ENCODE measurements at places on chromosomes 6 and 20.

DNA sequence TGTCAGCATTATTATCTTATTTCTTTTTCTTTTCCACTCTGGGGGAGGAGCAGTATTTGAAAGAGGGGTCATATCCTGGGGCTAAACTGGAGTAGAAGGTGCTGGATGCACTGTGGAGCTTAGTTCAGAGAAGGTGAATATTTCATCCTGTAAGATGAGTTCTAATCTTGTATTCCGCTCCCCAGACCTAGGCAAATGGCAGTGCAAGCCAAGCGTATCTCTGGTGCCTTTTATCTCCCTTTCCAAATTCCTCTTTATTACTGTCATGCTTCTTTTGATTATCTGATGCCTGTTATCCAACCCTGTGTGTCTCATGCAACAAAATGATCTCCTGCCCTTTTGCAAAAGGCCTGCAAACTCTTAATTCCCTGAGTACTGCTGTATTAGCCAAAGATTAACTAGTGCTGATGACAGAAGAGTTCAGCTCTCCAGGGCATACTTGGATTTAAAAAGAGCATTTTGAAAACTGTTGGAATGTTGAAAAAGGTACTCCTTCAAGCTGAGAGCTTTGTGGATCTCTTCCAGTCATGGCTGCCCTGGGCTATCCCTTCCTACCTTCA lies 138.0 kb downstream of the CARMIL1 start:
- no peak for DNase-seq

- DNase-seq = no peak
These were observed 15.6 kb upstream of the SRC start for GRCh38 chr20:37330316-37330715.

DNA sequence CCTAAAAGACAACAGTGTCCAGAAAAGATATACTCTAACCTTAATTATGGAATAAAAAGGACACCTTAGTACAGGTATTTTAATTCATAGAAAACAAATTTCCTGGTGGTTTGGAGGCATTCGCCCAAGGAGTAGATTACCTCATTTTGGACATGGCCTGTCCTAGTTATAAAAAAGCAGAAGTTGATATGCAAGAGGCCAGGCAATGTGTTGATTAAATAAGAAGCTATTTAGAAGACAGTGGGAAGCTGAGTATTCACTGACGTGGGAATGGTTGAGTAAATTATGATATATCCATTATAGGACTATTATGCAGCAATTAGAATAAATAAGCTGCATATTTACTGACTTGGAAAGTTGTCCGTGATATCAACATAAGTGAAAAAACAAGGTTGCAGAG lies 314.9 kb downstream of the ALDH8A1 start:
- no peak for DNase-seq

DNA sequence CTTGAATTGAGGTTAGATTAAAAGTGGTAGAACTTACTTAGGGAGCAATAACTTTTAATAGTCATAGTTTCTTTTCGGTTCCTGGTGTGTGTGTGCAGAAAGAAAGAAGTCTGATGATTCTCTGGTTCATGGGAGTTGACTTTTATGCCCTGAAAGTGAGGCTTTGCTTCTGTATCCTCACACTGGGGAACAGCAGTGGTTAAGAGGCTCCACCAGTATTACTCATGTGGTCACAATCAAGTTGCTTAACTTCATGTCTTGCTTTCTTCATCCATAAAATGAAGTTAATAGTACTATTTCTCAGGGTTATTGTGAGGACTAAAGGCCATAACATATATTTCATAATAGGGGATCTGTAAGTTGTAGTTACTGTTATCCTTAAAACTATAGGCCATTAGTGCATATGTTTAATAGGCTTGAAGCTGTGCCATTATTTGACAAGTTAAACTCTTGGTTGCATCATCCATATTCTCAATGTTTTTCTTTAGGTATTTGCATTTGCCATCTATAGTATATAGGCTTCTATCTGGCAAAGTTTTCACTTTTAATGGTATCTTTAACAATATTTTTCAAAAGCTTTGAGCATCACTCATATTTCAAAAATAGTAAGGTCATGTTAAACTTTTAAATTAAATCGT lies 262.4 kb downstream of the PLCB1 start:
- DNase-seq = no peak

DNA sequence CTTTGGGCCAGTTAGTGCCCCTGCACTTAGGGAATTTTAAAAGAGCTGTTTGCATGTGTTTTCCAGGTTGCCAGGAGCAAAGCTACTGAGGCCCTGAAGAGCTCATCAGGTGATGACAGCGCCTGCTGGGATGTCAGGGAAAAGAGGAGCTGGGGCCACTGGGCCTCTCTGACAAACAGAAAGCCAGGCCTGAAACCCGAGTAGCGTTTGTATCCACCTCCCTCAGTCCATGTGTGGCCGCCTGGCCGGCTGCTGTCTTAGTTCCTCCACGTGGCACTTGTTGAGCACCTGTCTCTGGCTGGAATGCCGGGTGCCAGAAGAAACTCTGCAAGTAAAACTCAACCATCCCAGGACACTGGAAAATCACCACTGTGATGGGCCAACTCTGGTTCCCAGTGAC lies 601.2 kb downstream of the CDH26 start:
- DNase-seq = no peak

GRCh38 chr6:166228839-166229528 lies 61.3 kb upstream of the TBXT start:
- no peak for DNase-seq

DNA sequence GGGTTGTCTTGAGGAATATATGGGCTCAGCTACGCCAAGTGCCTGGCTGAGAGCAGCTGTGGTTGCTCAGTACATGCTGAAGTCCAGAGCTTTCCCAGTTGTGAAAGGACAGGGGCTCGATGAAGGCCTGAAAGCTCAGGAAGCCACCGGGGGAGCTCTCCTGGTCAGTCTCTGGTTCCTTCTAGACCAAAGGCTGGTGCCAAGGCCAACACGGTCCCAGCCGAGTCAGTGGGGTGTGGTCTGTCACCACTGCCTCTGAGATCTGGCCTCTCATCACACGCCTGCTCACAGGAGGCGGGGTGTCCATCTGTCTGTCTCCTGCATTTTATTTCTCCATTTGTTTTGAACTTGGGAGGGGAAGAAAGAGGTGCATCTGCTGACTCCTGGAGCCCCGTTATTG lies 4.9 kb upstream of the FAM83C start:
- no peak for DNase-seq
